Stimulated activated CD4-positive, alpha-beta T cell treated with anti-CD3 and anti-CD28 coated beads, Interleukin-1b, Interleukin-23, amount 100 ng/mL, for 1 hour (primary cell): ENCODE measurements at places on chromosomes 2 and 18.
A peak's percentile ranks its signal among the peaks of the same experiment; 100 is the strongest.

DNA sequence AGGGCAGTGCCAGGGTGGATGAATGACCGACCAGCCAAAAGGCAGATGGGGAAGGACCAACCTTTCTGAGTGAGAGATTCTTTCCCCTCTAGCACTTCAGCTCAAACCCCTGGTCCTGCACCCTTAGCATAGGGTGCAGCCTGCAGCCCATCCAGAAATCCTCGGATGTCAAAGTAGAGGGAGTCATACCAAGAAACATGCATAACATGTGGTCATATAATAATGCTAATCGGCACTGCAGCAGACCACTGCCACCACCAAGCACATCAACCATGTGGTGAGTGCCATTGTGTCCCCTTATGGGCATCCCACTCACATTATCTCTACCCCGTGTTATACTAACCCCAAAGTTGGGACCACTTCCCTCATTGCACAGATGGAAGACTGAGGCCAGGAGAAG, 17.7 kb downstream of the ATOH8 start:
- no peak for DNase-seq

DNA sequence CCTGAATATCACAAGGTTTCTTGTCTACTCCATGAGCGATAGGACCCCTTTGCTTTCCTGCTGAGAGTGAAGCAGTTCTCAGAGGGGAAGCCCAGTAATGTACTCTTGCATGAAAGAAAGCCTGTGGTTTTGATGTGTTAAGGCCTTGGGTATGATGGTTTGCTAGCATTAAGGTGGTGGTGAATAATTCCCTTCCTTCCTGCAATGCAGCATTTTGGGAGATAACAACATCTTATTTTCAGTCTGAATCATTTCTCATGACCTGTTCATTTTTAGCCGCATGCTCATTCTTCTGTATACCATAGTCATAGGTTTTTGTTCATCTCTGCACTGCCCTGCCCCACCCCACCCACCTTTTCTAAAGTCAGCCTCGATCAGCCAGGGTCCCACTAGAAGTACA, 66.2 kb downstream of the HNMT start:
- DNase-seq = no peak

- no peak for DNase-seq
Measured at GRCh38 chr2:85541753-85542457, 2.9 kb downstream of the MAT2A start.

- DNase-seq = no peak
Measured at GRCh38 chr18:7303316-7304060, 72.6 kb downstream of the LRRC30 start.

DNA sequence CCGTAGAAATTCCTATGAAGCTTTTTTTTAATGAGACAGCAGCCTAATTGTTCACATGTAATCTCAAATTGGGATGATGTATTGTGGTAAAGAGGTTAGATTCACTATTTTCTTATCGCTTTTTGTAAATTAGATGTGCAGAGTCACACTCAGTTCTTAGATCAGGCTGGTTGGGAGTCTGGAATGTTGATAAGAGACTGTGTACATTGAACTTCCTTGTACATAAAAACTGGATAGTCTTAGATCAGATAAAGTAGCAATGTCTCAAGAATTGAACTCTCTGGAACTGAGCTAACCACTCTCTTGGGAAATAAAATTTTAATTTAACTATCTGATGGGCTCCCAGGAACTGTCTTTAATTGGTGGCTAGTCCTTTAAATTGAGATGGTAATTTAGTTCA, 108.1 kb upstream of the MSTN start:
- DNase-seq = no peak

DNA sequence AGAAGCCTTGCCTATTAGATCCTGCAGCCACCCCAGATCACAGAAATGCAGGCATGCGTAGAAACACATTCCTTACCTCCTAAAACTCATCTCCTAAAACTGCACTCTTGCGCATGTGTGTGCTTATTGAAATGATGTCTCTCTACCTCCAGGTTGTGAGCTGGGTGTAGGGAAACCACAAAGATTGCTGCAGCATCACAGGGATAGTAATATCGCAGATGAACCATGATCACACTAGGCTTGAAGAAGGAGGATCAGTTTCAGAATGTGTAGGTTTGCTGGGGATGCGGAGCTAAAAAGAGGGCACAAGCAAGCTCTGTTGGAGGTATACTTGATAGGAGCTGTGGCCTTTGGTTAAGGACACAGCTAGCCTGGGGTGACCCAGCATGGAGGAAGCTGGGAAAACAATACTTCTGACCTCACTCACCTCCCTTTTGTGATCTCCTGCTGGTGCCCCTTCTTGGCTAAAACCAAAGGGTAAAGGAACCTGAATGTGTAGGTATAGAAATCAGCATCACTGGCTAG, 118.8 kb downstream of the SETBP1 start:
- no peak for DNase-seq

- no peak for DNase-seq
Measured at GRCh38 chr2:83459456-83459855, 999.6 kb downstream of the SUCLG1 start.

DNA sequence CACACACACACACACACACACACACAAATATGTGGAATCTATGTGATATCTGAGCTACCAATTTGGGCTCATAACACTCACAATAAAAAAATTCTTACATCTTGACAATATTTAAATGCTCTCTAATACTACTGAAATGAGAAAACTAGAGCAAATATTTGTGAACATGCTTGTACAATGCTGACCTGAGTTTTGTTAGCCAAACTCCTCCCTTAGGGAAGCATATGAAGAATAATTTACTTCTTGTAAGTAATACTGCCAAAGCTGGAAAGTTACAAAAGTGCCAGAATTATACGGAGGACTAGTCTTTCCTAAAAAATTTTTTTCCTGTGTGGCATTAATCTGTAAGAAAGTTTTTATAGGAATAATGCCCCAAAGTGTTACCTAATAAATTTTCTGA, 18.5 kb downstream of the MBD2 start:
- no peak for DNase-seq

GRCh38 chr2:29110916-29111535, 4.2 kb upstream of the CLIP4 start:
- DNase-seq = no peak

DNA sequence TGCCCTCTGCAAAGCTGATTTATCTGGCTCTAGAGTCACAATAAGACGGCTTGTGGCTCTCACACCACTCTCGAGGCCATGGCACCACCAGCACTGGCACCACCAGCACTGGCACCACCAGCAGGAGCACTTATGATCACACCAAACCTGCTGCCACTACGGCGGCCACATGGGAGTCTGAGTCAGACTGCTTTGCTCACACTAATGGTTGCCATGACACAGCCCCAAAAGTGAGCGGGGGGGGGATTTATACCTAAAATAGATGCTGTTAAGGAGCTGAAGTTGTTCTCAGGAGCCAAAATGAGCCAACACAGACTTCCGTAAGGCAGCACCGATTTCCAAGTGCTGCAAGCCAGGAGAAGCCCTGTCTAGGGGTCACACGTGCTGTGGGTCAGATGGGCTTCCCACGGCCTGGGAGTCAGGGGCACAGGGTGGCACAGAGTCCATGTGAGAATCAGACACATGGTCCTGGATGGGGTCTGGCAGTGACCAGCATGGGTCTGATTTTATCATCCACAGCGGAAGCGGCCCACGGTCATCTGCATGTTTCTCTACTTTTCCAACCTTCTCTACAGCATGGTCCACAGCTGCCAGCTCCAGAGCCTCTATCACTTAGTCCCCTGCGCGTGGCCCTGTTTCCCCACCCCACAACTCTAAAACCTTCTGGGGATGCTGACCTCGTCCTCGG, 16.7 kb downstream of the DNMT3A start:
- DNase-seq = no peak

- no peak for DNase-seq
Measured at GRCh38 chr2:207956771-207957170, 68.6 kb downstream of the PLEKHM3 start.

DNA sequence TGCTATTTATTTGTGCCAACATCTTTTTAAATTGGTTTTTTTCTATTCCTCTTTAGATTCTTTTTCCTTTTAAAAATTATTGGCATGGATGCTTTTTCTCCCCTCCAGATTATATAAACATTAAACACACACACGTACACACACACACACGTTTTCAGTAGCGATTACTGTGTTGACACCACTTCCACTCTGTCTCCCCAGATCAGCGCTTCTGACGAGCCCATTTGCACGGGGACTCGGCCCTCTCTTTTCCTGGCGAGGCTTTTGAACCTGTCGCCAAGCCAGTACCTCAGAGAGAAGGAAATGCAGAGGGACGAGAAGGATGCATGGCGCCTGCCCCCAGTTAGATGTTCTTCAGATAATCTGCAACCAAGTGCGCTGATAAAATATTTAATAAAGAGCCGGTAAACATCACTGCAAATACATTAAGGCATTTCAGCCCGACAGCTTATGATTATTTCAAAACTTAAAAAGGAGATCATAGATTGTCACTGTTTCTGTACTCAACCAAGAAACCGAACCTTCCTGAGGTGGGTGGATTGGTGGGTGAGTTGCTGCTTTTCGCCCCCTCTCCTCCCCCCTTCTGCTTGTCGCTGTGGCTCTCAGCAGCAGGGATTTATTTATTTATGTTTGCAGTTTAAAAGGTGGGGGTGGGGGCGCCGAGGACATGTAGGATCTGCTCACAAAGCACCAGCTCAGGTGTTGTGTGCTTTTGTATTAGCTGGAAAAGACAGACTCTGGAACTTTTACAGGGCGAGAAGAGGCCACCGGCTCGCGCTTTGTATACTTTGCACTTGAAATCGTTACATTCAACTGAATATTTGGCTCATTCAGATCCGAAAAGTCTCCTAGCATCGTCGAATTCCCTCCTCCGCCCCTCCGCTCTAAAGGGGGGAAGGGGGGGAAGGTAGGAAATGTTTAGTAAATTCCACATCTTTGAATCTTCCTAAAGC, 787 bp upstream of the TBR1 start:
- DNase-seq = no peak

DNA sequence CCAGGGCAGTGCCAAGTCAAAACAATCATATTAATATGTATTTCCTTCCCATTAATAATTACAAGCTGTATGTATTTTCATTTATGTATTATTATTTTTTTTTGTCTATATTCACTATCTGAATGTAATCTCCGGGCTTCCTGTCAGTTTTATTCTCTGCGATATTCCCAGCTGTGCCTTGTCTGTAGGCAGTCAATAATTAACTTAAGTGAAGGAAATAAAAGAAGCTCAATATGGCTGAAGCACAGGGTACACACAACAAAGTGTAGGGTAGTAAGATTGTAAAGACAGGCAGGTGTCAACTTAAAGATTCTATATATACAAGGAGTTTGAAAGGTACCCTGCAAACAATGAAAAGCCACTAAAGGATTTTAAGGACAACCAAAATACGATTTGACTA, 122.9 kb downstream of the ROCK1 start:
- no peak for DNase-seq

DNA sequence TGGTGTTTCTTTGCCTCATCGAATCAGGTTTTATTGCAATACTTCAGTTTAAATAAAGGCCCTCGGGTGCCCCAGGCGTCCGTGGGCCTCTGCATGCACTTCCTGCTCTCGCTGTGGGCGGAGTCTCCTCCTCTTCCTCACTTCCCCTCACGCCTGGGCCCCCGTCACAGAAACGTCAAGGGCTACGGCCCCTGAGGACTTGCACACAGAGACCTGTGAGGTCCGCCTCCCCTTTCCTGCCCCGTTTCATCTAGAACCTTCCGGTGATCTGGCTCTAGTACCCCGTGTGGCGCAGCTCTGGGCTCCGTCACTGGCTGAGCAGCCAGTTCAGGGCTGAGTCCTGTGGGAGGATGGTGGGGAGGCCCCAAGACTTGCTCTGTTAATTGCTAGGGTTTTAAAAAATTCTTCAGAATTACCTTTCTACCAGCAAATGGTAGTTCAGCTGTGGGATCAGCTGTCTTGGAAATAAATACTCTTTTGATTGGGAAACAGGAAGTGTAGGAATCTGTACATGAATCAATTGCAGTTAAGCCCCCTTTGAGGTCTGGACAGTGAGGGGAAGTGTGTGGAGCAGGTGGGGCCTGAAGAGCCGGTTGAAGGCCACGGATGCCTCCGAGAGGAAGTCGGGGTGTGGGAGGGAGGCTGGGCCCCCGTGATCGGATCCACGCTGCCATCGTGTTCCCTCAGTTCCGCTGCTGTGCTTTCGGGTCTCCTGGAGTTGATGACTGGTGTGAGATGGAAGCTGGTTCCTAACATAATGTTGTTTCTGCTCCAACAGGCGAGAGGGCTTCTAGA, 10.2 kb downstream of the NFATC1 start:
- peak; percentile 49 for DNase-seq

DNA sequence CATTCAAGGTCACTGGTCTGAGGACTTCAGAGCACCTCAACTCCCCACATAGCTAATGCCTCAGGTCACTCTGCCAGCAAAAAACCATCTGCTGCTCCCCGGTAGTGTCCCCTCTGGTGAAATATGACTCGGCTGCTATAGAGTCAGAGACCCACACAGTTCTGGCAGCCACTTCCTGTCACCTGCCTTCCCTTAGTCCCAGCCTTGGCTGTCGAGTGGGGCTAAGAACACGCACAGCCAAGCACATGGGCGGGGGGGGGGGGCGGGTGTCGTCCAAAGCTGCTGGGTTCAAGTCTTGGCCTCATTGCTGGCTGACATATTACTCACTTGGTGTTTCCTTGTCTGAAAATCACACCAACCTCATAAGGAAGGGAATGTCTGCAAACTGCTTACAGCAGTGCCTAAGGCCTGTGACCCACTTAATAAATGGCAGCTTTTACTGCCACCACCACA, 37.5 kb downstream of the POLR1A start:
- DNase-seq = no peak

DNA sequence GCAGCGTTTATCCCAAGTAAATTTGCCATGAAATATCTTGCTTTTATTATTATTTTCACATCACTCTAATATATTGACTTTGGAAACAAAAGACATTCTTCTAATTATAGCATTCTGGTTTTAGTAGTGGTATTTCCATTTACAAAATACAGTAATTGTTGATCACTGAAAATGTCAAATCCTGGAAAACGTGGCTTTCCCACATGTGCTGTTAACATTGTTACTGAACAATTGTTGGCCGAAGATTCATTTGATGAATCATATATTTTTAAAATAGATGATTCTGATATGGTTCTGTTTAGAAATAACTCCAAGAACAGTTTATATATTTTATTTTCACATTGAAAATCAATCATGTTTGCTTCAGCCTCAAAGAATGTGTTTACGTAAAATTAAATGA, 32.9 kb downstream of the SP140 start:
- DNase-seq = no peak

- no peak for DNase-seq
Measured at GRCh38 chr2:195861821-195862220, 204.8 kb downstream of the SLC39A10 start.

DNA sequence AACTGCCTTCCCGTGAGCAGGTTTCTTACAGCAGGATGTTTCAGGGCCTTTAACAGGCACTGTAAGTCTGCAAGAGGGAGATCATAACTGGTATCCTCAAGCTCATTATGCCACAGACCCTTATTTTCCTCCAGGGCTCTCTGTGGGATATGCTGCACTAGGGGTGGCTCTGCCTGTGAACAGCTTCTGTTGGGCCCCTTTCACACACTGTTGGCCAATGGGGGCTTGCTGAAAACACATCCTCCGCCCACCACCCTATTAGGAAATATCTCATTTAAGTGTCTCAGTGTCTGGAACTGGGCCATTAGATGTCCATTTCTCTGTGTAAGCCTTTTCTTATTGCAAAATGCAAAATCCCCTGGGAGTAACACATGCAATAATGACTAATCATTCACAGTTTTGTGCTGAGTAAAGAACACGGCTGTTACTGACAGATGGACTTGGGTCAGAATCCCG, 414.3 kb upstream of the HS6ST1 start:
- DNase-seq = no peak

GRCh38 chr2:74552914-74553811, 579 bp downstream of the LOXL3 start:
- DNase-seq = no peak
